ENCODE measurements at places on chromosomes 13 and 19.
A peak's percentile ranks its signal among the peaks of the same experiment; 100 is the strongest.

- no peak for DNase-seq
Measured at GRCh38 chr19:4583961-4584669, 24.6 kb upstream of the SEMA6B start.

DNA sequence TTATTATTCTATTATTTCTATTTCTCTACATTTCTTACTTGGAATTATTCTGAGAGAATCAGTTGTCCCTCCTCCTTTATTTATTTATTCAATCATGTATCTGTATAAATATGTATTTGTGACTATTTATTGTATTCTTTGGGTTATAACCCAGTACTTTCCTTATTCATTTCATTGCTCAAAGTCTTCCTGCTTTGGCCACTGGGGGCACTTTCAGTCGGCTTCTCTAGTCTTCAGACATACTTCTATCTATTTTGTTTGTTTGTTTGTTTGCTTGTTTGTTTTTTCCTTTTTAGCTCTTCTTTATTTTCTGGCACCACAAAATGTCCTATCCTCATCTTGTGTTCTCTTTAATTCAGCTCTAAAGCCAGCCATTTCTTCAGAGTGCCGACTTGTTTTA is 260.4 kb downstream of the NALCN start:
- no peak for DNase-seq

- no peak for DNase-seq
Measured at GRCh38 chr13:94233837-94234236, 245.6 kb downstream of the DCT start.

DNA sequence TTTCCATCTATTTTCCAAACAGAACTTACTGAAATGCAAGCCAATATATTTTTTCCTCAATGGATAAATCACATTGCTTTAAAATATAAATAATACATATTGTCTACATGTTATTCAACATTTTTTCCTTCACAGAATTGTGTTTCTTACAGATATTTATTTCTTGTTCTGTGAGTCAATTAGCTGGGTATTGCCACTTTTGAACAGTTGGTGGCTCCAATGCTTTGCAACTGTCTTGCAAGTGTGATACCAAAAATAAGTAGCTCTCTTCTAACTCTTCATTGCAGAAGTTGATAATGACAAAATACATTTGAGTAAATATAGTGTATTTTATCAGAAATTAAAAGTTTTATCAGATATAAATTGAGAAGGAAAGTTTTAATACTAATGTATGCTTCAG is 17.1 kb upstream of the GPC5 start:
- no peak for DNase-seq

GRCh38 chr19:18412610-18413239 is 6.5 kb upstream of the SSBP4 start:
- DNase-seq, result no peak

DNA sequence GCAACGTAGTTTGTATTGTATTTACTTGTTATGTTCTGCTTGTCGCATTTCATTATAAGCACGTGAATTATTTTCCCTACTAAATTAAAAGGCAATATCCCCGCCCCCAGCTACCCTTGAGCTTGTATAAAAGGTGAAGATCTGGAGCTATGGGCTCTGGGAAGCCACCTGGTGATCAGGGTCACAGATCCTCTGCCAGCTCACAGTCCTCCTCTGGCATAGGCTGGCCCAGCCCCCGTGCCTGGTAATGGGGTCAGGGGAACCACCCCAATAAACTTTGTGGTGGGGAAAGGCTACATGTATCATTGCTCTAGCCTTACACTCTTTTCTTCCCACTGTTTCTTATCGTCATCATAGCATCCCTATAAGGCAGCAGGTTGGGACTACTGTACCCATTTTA is 190.2 kb upstream of the TSHZ3 start:
- no peak for DNase-seq

GRCh38 chr13:36847606-36848005 is 28.6 kb downstream of the RFXAP start:
- no peak for DNase-seq

DNA sequence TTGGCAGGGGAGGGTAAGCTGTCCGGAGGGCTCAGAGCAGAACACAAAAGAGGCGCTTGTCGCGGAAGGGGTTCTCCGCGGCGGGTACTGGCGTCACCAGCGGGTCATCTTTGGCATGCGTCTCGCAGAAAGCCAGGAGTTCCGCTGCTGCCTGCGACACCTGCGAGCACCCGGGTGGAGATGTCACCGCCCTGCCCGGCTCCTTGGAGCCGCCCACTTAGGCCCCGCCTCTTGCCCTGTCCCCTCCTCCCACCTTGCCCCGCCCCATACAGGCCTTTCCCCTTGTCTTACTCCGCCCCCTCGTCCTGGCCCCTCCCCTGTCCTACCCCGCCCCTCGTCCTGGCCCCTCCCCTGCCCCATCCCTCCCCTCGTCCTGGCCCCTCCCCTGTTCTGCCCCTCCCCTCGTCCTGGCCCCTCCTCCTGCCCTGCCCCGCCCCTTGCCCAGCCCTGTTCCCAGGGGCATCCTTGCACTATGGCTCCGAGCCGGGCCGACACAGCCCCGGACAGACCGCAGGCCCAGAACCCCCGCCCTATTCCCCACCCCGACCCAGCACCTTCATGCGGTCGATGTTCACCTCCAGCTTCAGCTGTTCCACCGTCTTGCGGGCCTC is 1.9 kb downstream of the GNG8 start:
- DNase-seq, result peak; percentile 78

- no peak for DNase-seq
Measured at GRCh38 chr13:49530457-49530856, 34.7 kb downstream of the PHF11 start.

DNA sequence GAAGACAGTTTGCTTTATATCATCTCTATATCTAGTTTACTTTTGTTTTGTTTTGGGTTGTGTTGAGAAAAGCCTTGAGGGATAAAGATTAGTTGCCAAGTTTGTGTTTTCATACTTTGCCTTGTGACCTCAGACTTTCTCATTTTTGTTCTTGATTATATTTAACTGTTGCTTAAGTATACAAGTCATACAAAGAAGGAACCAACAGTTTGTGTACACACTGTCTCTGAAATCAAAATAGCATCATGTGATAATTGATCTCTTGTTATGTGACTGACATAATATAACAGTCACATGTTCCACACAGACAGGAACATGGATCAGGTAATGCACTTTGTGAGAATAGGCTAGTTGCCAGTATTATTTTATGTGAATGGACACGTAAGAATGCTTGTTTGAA is 70.8 kb downstream of the SHISA2 start:
- no peak for DNase-seq

- DNase-seq, result no peak
Measured at GRCh38 chr19:50580240-50580639, 12.0 kb upstream of the LRRC4B start.

GRCh38 chr13:51501096-51501495 is 48.3 kb upstream of the INTS6 start:
- no peak for DNase-seq

DNA sequence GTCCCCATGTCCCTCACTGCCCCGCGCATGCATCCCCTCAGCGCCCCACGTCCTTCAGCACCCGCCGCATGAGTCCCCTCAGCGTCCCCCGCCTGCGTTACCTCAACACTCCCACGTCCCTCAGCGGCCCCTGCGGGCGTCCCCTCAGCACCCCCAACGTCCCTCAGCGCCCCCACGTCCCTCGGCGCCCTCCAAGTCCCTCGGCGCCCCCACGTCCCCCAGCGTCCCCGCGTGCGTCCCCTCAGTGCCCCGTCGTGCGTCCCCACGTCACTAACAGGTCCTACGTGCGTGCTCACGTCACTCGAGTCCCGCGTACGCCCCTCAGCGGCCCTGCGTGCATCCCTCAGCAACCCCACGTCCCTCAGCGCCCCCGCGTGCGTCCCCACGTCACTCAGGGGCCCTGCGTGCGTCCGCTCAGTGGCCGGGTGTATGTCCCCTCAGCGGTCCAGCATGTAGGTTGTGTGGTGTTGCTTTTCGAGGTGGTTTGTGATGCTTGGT is 19.5 kb upstream of the GAS6 start:
- DNase-seq, result no peak

GRCh38 chr19:56491399-56491798 is 14.3 kb upstream of the ZNF667 start:
- DNase-seq, result no peak

DNA sequence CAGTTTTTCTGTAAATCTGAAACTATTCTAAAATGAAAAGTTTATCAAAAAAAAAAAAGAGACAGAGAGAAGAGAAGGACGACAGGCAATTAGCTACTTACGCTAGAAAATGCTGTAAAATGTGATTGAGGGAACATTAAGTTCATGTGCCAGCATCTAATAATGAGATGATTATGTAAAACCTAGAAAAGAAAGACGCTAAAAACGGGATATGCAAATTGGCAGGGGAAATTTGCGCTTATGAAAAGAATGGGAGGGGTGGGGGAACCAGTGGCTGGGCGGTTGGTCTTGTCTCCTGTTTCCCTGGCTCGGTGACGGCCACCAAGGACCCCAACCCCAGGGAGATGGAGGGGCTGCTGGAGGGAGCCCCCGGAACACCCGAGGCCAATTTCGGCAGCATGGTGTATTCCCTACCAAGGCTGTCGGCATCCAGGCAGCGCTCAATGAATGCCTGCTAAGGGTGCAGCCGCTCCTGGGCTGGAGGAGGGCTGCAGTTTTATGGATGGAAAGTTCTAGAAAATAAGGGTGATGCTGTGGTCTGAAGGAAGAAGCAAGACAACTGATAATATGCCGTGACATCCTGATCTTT is 34.2 kb downstream of the GNG7 start:
- no peak for DNase-seq

DNA sequence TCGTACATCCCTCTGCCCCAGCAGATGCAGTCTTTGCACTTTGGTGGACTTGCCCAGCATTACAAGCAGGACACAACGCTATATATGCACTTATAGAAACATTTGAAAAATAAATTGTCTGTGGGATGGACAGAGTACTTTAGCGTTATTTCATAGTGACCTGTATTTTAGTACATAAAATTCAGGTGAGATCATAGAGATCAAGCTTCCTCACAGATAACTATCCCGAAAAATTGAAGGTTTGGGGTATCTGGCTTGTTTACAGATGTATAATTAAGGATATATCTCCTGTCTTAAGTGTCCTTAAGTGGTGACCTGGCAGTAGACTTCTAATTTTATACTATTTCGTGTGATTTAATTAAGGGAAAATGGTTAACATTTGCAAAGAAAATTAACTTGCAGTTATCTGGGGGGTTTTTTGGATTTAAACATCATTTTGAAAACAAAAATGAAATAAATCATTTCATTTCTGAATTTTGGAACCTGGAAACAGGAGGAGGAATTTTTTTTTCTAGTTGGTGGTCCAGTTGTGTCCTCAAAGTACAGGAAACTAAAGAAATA is 977 bp upstream of the MAB21L1 start:
- DNase-seq, result no peak

GRCh38 chr13:71382285-71382684 is 484.7 kb downstream of the DACH1 start:
- no peak for DNase-seq

DNA sequence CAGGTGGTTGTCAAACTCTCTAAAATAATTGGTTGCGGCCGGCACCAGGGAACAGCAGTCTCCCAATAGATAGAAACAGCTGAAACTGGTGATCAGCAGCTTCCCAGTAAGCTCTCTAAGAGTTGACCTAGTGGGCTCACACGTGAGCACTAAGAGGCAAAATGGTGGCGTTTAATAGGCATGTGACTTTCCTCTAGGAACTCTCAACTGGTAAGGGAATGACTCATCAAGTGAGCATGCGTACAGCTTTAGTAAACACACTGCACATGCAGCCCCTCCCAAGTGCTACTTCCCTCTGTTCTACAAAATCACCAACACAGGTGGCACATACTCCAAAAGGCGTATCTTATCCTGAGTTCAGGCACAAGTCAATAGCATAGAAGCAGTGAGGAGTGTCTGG is 41.7 kb downstream of the TNFSF11 start:
- DNase-seq, result no peak

- no peak for DNase-seq
Measured at GRCh38 chr19:41265395-41266153, 1.4 kb downstream of the HNRNPUL1 start.

GRCh38 chr19:6458695-6459261 is 814 bp downstream of the SLC25A23 start:
- peak; percentile 40 for DNase-seq

- no peak for DNase-seq
Measured at GRCh38 chr19:32416749-32417456, 11.3 kb downstream of the DPY19L3 start.

DNA sequence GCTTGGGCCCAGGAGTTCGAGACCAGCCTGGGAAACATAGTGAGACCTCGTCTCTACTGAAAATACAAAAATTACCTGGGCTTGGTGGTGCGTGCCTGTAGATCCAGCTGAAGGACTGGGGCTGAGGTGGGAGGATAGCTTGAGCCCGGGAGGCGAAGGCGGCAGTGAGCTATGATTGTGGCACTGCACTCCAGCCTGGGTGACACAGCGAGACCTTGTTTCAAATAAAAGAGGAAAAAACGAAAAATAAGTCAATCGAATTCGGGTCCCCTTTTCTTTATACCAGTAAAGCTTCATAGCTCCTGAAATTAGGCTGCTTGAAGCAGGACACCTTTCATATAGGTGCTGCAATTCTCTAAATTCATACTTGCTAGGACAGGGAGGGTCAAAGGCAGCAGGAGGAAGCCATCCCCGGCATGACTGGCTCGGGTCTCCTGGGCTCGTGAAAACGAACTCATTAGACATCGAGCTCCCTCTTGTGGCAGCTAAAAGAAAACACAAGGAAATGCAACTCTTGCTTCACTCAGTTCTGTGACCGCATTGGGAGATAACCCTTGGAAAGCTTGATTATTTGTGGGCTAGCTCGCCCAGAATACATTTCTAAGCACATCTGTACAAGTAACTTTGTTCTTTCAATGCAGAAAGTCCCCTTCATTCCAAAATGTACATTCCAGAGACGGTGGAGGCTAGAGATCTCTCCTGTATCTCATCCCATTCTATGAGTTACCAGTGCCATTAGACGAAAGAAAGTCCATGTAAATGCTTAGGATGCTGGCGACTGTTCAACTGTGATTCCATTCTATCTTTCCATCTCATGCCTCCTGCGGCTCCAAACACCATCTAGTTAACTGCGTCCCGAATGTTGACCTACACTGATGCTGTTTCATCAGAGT is 16.8 kb downstream of the FPR2 start:
- DNase-seq, result peak; percentile 78

DNA sequence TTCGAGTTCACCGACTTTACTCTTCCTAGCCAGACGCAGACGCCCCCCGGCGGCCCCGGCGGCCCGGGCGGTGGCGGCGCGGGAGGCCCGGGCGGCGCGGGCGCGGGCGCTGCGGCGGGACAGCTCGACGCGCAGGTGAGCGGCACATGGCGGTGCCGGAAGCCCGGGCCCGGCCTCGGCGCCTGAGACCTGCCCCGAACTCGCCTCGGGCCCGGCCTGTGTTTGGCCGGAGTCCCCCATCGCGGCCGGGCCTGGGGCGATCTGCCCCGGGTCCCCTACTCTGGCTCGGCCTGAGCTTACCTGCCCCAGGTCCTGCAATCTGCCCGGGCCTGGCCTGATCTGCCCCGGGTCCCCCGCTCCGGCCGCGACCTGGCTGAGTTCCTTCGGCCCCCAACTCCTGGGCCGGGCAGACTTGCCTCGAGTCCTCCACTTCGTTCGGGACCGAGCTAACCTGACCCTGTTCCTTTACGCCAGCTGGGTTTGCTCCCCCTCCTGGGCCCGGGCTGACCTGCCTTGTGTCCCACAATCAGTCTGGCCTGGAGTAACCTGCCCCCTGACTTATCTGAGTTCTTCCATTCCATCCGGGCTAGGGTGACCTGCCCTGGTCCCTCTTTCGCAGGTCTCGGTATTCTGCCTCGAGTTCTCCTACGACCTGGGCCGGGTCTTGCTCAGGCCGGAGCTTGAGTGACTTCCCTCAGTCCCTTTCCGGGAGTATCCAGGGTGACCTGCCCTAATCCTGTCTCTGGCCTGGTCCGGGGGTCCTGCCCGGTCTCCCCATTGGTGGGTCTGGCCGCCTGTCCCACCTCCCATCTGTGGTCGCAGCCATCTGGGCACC is 764 bp downstream of the UPF1 start:
- peak; percentile 45 for DNase-seq

- no peak for DNase-seq
Measured at GRCh38 chr19:29805031-29805965, 6.5 kb upstream of the CCNE1 start.
